ENCODE measurements at places on chromosomes 5 and 9.

DNA sequence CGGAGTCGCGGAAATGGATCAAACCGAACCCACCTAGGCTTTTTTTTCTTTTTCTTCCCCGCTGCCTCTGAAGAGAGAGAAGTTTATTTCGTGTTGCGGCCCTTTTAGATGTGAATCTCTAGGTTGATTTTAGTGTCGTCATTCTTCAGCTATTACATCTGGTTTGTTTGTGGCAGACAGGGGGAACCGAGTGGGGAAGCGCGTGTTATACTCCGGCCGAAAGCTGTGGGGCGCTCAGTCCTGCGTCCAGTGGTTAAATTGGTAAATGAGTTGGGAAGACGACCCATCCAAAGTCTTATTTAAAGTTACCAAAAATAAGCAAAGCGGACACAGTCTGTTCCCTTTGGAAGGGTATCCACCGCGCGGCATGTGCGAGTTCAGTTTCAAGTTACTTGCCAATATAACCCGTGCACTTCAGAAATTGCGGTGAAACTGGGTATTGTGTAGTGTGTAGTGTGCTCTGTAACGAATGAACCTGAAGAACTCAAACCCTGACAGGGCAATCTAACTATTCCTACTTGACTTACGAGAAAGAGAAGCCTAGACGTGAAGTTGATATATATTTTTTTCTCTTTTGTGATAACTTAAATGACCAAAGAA lies 1.3 kb downstream of the MAN2A1 start:
- peak; percentile 90 for DNase-seq

- no peak for DNase-seq
These were observed 44.3 kb downstream of the BICD2 start for GRCh38 chr9:92720209-92720765.

- no peak for DNase-seq
These were observed 616 bp downstream of the ABL1 start for GRCh38 chr9:130835441-130836298.

GRCh38 chr5:38466424-38467189 lies 89.8 kb downstream of the LIFR start:
- DNase-seq: peak; percentile 73

DNA sequence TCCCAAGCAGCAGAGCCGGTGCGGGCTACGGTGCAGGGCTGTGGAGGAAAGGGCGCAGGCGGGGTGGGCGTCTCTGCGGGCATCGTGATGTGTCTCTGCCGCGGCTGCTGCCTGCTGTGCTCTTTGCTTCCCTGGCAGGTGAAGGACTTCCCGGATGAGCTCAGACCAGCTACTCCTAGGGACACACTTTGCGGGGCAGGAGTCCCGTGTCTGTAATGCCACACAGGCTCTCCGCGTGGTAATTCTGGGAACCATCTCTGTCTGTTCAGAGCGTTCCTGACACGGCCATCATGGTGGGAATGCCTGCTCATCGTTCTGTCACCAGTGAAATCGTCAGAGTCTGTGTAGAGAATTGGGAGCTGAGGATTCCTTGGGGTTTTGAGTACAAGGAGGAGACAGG lies 235.5 kb downstream of the FANCC start:
- peak; percentile 12 for DNase-seq

DNA sequence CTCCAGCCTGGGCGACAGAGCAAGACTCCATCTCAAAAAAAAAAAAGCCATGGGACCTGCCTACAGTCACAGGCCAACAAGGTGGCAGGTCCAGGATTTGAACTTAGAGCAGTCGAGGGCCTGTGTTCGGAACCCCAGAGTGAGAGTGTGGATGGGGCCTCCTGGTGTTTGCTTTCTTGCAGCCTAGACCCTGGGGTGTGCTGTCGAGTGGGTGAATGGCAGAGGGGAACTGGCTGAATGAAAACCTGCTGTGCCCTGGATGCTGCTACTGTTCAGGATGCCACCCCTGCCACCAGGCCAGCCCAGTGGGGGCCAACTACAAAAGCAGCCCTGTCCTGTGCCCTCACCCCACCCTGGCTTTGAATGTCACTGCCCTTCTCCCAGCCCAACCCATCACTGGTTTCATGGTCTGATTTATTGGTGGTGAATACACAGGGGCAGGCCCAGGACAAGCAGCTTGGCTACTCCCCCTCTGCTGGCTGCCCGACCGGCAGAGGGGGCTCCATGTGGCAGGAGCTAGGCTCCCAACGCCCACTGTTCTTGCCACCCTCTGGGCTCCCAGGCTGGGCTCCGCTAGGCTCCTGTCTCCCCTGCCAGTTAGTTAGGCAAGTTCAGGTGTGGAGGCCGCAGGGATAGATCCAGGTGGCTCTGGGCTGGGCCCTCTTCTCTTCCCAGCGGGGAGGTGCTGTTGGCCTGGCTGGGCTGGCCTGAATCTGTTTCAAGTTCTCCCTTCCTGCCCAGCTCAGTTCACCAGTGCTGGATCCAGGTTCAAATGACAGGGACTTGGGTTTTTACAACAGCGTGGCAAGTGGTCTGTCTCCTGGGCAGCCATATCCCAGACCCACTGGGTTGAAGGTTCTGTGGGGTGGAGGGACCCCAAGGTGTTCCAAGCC lies 12.2 kb downstream of the FPGS start:
- DNase-seq: no peak

- no peak for DNase-seq
These were observed 114.4 kb downstream of the PBX3 start for GRCh38 chr9:125861405-125862058.

- no peak for DNase-seq
These were observed 5.2 kb upstream of the SPINK4 start for GRCh38 chr9:33234511-33235467.

DNA sequence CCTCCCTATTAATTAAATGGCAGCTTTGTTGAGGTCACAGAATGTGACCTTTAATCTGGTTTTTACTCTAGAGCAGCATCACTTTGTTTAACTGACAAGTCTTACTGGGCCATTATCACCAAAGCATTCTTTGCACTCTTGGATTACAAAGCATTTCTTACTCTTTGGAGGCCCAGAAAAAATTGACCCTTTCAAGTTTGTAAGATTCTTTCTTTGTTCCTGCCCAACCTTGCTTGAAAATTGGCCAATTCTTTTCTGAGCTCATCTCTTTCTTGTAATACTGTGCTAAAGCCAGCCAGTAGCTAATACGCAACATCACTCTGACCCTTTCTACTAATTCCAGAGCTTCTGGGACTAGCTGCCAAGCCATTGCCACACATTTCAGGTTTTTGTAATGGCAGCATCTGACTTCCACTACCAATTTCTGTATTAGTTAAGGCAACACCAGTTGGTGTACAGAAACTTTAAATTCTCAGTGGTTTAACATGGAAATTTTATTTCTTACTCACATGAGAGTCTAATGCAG lies 131.6 kb downstream of the PRDM6 start:
- DNase-seq: no peak

DNA sequence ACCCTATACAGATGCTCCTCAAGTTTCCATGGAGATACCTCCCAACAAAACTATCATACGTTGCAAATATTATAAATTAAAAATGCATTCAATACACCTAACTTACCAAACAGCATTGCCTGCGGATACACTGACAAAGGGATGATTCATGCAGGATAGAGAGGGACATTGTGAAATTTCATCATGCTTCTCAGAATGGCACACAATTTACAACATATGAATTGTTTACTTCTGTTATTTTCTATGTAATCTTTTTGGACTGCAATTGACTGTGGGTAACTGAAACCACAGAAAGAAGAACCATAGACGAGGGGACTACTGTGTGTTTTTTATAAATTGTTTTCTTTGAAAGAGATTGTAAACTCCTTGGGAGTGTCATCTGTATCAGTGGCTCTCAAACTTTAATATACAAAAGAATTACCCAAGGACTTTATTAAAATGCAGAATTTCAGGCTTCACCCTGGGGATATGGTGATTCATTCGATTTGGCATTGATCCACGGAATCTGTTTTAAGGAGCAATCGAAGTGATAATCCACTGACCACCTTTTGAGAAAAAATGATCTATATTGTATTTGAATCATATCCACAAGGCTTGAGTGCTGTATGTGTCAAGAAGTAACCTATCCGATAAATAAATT lies 146.4 kb downstream of the SGCD start:
- no peak for DNase-seq

DNA sequence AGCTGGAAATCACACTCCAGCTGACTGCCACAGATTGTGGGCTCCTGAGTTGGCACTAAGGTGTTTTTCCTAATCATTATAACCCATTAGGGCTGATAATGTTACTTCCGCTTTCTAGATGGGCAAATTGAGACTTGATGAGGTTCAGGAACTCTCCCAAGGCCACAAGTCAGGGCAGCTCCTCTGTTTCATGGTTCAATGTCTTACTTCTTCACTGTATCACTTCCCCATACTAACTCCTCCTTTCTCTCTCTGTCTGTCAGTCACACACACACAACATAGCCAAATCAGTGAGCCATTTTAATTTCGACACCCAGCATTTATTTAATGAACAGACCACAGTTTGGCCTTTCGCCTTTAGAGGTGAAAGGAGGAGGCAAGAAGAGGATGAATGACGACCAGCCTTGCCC lies 17.8 kb upstream of the TRAF1 start:
- no peak for DNase-seq

DNA sequence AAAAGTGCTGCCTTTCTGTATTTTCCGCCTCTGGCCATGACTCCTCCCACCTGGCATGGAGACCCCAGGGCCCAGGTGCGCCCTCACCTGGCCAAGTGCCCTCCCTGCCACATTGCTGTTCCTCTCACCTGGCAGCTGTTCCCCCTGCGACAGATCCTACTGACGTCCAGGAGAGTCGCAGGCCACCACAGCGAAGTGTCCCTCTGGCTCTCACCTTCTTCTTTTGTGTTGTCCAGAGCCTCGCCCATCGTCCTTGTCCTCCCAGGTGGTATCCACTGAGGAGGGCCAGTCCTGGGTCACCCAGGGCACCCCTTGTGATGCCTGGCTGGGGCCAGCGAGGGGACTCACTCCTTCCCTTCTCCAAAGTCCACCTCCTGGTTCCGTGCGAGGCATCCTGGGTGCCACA lies 2.6 kb downstream of the NKD2 start:
- peak; percentile 15 for DNase-seq

All from head of caudate nucleus (tissue), 42 donors.